H1 (cell line): ENCODE measurements at places on chromosomes 16 and 17. TPM values are rescaled to one million over a fixed set of nuclear protein-coding genes. Genes with fewer than 3 reads are reported as not detected.

GRIN2A gene
- total RNA-seq: 0.96 and 1.8 TPM in 2 replicates

LGALS9 gene
- 0.77 and 1.7 TPM in 2 replicates for total RNA-seq

CCT6B gene
- 0.48 and 1.3 TPM in 2 replicates for total RNA-seq

RAPGEFL1 gene
- total RNA-seq: 18.1 and 20.2 TPM in 2 replicates

- DNase-seq: no peak
These were observed 5.3 kb downstream of the KPNB1 start for GRCh38 chr17:47654991-47655390.

- no peak for DNase-seq
These were observed 47.9 kb downstream of the RGS9 start for GRCh38 chr17:65185062-65185461.
